AG20443 (cell line): ENCODE measurements at places on chromosomes 4 and X.
A peak's percentile ranks its signal among the peaks of the same experiment; 100 is the strongest.

DNA sequence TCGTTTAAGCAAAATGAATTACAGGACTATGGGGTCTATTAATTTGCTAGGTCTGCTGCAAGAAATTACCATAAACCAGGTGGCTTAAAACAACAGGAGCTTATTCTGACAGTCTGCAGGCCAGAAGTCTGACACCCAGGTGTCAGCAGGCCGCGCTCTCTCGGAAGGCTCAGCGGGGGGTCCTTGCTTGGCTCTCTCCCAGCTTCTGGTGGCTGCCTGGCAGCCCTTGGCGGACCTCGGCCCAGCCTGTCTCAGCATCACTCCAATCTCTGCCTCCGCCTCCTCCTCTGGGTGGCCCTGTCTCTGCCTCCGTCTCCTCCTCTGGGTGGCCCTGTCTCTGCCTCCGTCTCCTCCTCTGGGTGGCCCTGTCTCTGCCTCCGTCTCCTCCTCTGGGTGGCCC lies 580.5 kb upstream of the FAT1 start:
- no peak for DNase-seq

- DNase-seq = no peak
Observed at GRCh38 chrX:53324803-53325202, 43.4 kb upstream of the IQSEC2 start.

DNA sequence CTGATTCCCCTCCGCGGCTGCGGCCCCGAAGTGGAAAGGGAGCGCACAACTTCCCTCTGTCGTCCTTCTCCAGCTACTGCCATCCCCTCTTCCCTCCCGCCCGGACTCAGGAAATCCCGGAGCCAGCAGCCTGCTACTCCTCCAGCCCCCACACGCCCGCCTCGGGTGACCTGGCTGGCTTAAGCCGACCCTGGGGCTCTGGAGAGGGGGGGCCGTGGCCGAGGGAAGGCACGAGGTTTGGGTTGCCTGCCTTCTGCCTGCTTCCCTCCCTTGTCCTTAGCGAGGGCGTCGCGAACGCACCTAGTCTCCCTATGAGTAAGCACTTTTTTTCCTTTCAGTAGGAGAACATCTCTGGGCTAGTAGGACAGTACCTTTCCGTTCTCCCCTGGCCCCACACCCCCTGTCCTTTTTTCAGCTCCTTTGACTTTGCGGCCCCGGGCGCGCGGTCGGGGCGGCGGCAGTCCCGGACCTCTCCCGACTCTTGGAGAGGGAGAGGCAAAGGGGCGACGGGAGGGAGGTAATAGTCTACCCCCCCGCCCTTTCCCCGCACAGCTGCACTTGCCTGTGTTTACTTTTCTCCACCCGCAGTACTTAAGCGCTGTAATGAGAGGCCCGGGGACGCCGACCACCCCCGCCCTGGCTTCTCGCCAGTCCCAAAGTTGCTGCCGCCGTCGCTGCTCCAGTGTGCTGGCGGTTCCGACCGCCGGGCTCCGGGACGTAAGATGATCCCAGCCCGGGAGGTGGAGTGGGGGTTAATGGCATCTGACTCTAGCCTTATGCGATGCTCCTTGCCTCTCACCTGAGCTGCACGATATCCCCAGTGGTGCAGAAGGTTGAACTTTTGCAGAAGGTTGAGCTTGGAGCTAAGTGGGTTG lies 868 bp downstream of the PLS3 start:
- DNase-seq = peak; percentile 61

DNA sequence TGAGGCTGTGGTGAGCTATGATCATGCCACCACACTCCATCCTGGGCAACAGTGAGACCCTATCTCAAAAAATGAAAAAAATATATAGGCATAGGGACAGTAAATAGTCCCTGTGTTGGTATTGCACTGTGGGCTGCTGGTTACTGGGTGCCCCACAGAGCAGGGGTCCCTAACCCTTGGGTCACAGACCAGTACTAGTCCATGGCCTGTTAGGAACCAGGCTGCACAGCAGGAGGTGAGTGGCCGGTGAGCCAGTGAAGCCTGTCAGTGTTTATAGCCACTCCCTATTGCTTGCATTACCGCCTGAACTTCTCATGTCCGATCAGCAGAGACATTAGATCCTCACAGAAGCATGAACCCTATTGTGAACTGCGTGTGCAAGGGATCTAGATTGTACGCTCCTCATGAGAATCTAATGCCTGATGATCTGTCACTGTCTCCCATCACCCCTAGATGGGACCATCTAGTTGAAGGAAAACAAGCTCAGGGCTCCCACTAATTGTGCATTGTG lies 106.5 kb downstream of the TNIP2 start:
- no peak for DNase-seq

GRCh38 chr4:152689615-152690501 lies 10.1 kb upstream of the TMEM154 start:
- no peak for DNase-seq

GRCh38 chr4:93063325-93063724 lies 759.6 kb downstream of the GRID2 start:
- DNase-seq = no peak

GRCh38 chrX:151981129-151981528 lies 6.7 kb upstream of the GABRE start:
- peak; percentile 65 for DNase-seq

DNA sequence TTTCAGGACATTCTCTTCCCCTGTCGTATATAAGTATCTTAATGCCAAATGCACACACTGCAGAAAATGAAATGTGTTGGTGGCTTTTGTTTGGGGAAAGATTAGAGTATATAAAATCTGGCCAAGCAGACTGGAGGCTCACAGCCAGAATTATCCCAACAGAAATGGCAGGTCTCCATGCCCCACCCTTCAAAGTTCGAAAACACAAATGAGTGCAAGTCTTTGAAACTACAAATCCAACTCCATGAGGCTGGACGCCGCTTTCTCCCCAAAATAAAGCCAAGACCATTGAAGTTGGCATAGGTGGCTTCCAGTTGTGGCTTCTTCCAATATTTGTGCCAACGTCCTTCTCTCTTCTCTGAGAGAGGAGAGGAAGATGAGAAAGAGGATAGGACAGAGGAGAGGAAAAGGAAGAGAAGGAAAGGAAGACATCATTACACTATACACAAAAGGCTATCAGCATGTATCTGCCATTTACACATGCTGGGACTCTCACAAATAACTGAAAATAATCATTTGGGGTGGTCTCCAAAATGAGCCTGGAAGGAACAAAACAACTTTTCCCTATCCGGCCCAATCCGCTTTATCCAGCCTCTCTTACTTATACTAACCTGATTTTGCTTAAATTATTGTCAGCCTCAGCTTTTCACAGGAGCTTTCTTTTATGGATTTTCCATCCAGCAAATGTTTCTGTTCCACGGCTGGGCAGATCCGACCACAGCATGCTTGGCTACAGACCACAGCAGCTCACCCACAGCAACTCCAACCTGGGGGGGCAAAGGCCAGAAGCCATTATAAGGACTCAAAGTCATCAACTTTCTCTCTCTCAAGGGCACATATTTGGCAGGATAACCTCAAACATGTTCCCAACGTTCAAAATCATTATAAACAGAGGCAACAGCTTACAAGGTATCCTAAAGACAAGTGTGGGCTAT lies 71.7 kb downstream of the APBB2 start:
- peak; percentile 62 for DNase-seq

DNA sequence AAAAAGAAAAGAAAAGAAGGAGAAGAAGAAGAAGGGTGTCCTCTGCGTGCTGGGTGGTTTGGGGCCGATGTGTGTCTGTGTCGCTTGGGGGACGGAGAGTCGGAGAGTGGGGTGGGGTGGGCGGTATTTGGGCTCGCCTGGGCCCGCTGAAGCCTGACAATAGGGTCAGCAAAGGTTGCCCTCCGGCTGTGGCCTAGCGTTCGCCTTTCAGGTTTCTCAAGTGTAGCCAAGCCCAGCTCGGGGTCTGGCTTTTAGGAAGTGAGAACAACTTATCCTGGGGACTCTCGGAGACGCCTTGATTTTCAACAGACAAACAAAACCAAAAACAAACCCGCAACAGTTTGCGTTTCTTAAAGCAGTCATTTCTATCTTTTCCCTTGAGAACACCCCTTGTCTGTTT lies 4.1 kb upstream of the SOX3 start:
- no peak for DNase-seq

GRCh38 chrX:117327373-117327772 lies 789.2 kb downstream of the KLHL13 start:
- DNase-seq = no peak

DNA sequence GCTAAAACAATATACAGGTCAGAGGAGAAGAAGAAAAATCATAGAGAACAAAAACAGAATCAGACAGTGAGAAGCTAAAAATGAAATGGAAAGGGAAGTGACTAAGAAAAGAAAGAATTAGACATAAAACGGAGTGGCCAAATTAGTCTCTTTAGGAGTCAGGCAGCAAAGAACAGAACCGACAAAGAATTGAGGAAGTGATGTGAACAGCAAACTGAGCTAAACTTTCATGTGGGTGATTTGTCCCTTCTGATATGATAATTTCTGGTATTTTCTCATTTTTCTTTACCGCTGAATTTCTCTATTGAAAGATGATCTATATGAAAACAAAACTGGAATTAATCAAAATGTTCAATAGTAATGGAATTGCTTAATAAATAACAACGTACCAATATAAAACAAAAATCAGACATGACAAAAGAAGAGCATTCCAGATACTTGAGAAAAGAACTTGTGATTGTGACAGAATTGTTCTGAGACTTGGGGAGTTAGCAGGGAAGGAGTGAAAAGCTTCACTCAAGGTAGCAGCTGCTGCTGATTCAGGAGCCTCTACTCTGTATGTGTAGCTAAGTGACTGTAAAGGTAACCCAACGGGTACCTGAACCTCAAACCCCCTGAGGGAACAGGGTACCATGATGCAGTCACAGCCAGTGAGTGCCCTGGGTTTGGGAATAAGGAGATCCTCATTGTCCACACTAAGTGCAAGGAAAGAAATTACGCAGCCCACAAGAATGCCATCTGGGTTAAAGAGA lies 8.8 kb downstream of the TAPT1 start:
- DNase-seq = no peak

DNA sequence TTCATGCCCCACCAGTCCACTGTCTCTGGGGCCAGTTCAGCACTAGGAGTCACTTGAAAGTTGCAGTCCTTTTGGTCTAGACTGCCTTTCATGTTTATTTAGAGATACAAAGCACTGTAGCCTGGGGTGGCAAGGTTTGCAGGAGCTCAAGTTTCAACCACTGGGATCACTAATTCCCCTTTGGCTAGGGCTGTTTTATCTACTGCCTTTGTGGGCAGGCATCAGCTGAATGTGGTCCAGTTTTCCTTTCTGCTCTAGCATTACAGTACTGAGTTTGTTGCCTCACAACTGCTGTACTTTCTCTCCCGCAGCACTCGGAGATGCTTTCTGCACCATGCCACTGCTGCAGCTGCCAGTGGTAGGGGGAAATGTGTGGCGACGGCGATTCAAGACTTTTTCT lies 222.3 kb upstream of the HDX start:
- no peak for DNase-seq

DNA sequence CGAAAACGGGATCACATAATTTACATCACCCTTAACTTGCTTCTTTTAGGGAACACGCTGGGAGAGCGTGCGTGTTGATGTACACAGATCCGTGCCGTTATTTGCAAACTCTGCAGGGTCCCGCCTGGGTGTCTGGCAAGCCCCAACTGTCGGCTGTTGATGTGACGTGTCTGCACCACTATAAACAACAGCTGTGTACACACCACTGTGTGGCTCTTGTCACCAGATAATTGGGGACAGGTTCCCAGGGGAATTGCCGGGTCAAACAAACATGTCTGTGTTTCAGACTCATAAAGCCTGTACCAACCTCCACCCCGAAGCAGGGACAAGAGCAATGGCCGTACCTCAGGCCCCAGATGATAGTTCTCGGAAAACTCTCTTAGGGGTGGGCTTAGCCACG lies 105.0 kb upstream of the AFAP1 start:
- no peak for DNase-seq

DNA sequence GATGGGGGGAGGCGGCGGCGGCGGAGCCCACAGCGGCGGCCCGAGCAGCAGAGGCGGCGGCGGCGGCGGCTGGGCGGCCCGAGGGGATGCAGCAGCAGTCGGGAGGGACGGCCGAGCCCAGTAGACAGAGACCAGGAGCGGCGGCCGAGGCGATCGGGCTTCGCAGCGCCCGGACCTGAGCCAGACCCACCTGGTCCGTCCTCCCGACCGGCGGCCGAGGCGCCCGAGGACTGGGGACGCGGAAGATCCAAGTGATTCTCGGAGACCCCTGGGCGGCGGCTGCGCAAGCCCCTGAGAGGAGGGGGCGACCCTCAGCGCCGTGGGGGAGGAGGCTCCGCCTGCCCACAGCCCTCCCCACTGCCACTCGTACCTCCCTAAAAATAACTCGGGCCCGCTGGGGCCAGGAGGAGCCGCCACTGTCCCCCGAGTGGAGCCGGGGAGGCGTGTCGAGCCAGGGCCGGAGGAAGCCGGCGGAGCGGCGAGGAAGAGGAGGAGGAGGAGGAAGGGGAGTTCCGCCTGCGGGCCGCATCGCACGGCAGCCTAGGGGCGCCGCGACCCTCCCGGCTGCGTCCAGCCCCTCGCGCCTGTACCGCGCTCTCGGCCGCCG lies 608 bp downstream of the RAPGEF2 start:
- peak; percentile 52 for DNase-seq

DNA sequence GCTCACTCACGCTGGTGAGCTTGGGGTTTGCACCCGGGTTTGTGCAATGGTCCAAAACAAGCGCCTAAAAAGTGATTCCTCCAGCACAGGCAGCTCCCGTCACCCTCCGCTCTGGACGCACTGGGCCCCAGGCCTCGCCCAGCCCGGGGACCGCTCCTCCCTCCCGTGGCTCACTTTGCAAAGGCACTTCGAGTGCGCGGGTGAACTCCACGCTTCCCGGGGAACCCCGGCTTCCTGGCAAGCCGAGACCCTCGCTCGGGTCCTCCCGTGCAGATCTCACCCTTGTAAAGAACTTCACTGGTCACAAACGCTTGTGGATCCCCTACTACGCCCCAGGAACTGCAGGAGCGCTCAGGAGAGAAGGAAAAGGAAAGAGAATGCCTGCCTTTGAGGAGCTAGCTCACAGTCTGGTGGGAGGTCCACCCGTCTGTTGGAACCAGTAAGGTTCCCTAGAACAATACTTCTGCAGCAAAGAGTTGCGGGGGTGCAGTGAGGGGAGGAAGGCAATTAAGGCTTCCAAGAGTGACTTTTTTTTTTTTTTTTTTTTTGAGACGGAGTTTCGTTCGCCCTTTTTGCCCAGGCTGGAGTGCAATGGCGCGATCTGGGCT lies at the start of gene CTPS2:
Gene CTPS2, minus strand, starts transcription at position 122 of the 608 bp plus-strand sequence. CDS start 9,767 bp downstream, outside the sequence.
- peak; percentile 83 for DNase-seq
